ENCODE measurements at places on chromosomes 4 and X.

GRCh38 chr4:91989914-91990313 lies 313.9 kb upstream of the GRID2 start:
- DNase-seq = no peak

GRCh38 chr4:25839687-25840086 lies 23.1 kb downstream of the SEL1L3 start:
- no peak for DNase-seq

DNA sequence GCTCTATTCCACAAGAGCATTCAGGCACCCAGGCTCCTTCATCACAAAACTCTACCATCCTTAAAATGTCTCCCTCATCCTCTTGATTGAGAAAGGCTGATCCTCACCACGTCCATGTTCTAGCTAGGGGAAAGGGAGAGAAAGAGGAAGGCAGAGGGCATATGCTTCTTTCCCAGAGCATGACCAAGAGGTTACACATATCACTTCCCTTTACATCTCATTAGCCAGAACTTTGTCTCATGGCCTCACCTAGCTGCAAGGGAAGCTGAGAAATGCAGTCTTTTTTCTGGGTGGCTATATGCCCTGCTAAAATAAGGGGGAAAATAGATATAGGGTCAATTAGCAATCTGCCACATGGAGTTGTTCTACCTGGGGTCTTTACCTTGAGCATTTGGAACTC lies 42.7 kb downstream of the LONRF3 start:
- no peak for DNase-seq

DNA sequence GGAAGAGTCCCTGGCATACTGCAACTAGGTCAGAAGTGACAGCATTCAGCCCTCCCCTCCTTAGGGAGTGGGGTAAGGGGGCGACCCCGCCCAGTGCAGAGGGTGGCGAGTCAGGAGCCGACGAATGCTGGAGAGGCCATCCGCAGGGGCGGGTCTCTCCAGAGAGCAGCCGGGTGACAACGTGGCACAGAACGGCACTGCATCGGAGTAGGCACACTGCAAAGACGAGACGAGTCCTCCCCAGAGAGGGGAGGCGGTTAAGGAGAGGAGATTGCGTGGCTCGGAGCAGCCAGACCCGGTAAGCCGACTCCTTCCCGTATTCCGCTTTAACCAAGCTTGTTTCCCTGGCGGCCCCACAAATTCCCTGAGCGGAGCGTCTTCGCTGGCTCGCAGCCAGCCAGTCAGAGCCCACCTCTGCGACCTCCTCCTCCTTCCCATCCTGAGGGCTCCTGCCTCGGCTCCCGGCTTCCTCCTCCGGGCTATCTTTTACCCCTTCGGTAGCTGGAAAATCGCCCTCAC lies 54.9 kb downstream of the LINC00632 start:
- peak; percentile 49 for DNase-seq

GRCh38 chr4:68724426-68724825 lies 54.0 kb upstream of the UGT2B15 start:
- DNase-seq = no peak

- no peak for DNase-seq
Measured at GRCh38 chr4:14234307-14234706, 606.8 kb upstream of the BOD1L1 start.

GRCh38 chrX:100935767-100936166 lies 7.0 kb upstream of the XKRX start:
- DNase-seq = no peak

- DNase-seq = peak; percentile 73
Measured at GRCh38 chrX:70452143-70452733, 7.6 kb downstream of the DLG3 start.

DNA sequence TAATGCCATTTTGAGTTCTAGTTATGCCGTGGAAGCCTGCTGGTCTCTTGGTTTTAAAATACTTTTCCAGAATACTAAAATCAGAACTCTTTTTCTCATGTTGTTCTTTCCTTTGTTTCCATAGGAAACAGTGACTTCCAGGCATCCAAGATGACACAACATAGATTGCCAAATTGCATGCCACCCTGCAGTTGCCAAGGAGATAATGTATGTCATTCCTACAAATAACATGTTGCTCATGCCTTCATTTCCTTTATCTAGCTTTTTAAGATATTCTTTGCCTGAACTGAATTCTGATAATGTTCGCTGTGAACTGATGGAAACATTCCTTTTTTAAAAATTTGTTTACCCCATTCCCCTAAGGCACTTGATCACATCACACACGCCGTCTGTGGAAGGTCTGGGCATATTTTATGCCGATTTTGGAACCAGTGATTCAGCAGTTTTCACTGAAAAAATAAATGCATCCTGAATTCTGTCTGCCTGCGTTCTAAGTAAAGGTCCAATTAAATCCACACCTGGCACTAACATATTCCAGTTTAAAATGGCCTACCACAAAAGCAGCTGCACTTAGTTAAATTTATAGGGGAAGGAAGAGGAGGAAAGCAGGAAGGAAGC lies 38.0 kb upstream of the COX7B2 start:
- DNase-seq = peak; percentile 4
